ENCODE measurements at places on chromosomes 7 and 10.
A peak's percentile ranks its signal among the peaks of the same experiment; 100 is the strongest.

- no peak for DNase-seq
Observed at GRCh38 chr7:102450242-102450641, 14.4 kb downstream of the ALKBH4 start.

DNA sequence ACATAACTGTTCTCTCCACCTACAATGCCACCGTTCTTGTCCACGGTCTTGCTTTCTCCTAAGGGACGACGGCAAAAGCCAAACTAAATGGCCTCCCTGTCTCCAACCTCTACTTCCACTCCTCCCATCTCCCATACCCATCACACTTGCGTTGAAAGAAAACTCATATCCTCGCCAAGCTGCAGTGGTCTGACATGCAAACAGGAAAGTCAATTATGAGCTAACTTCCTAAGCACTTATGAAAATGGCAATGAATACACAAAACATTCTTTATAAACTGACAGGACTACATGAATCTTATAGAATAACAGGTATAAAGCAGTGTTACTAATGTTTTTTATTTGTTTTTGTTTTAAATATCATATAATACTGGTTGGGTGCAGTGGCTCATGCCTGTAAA is 46.4 kb downstream of the TYW1B start:
- no peak for DNase-seq

- DNase-seq = no peak
Observed at GRCh38 chr7:96127746-96128145, 194.2 kb downstream of the SLC25A13 start.

DNA sequence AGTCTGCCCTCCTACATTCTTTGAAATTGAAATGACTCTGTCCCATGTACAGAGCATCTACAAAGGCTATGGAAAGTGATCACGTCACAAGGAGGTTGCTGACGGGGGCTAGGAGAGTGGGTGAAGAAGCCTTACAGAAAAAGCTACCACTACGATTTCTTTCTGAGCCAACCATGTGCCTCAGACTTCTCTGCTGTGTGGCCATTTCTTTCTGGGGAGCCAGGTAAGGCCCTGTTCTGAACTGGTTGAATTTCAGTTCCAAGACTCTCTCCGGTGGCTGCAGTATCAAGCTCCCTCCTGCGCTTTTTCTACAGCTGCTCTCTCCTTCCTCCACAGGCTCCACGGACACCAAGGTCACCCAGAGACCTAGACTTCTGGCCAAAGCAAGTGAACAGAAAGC is 112.5 kb upstream of the PRSS1 start:
- no peak for DNase-seq

DNA sequence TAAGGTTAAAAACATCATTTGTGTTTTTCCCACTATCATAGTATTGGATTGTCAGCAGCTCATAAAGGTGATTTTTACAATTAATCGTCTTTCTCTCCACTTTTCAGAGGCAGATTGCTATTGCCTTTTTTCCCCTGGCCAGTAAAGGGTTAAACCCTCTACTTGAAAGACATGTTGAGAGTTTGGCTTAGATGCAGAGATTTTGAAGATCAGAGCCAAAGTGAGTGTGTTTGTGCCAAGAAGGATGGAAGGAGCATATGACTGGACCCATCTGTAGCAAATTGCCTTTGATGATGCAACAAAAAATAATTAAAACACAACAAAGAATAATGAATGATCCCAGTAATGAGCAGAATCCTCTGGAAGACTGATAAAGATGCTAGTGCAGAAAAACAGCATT is 373.1 kb downstream of the MALRD1 start:
- no peak for DNase-seq

GRCh38 chr7:47047384-47047783 is 534.5 kb downstream of the TNS3 start:
- DNase-seq = no peak

DNA sequence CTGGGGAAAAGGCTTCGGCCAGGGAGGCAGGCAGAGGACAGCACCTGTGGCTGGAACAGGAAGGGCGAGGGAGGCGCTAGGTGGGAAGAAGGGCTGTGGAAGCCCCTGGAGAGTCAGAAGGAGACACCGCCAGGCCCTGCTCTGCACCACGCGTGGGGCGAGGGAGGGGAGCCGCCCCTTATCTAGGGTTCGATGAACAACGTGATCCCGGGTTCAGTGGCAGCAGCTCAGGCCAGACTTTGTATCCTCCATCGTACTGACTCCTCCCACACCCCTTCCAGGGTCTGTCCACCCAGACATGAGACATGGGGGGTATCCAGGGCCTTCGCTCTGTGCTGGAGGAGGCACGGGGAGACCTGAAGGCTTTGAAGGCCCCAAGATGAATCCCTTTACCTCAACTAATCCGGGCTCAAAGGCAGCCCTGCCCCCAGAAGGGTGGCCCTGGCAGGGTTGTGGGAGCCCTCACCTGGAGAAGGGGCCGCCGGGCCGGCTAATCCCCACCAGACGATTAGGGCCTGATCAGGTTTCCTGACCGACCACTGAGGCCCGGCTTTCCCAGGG is 110.8 kb downstream of the PDGFA start:
- no peak for DNase-seq

DNA sequence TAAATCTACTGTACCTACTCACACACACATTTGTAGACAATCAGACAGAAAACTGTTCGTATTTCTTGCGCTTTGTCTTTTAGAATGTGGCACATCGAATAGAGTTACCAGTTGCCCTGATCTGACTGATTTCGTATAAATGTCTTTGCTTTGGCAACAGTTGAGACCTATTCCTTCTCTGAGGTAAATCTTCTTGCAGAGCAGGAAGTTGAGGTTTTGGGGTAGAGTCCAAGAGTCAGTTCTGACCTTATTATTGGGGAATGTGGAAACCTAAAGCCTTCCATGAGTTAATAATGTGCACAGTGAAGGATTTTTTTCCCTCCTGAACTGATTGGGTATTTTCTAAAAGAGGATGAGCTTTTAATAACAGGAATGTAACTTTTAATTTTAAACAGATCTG is 135.3 kb downstream of the KIAA1217 start:
- no peak for DNase-seq

GRCh38 chr10:92849576-92850090 is 1.3 kb downstream of the EXOC6 start:
- no peak for DNase-seq

DNA sequence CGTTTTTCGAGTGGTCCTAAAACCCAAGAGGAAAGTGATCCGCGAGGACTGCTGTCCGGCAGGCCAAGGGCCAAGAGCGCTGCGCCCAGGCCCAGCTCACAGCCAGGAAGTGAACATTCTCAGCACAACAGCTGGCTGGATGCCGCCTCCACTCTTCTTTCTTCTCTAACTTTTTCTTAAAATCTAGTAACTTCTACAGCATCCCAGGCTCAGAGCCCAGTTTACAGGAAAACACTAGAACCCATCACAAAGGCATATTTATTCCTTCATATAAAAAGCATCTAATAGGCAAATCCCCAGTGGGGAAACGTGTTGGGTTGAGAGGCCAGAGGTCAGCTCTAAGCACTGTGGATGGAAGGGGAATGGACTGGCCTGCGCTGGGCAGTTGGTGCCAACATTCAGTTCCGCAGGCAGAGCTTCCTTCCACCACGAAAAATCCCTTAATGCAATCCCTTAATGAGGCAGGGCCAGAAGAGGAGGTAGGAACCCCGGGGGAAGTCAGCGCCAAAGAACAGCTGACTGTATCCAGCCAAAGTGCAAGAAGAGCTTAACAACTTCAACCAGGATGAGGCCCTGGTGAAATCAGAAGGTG is 74.8 kb downstream of the ZRANB1 start:
- no peak for DNase-seq

DNA sequence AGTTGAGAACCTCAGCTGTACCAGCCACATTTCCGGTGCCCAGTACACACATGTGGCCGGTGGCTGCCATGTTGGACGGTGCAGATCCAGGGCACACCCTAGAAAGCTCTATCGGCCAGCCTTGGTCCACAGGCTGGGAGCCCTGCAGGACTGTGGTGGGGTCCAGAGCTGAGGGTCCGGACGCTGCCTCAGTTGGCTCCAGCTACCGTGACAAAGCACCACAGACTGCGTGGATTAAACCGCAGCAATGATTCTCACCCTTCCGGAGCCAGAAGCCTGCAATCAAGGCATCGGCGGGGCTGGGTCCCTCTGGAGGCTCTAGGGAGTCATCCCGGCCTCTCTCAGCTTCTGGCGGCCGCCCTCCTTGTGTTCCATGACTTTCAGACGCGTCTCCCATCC is 50.1 kb downstream of the PDGFA start:
- no peak for DNase-seq

DNA sequence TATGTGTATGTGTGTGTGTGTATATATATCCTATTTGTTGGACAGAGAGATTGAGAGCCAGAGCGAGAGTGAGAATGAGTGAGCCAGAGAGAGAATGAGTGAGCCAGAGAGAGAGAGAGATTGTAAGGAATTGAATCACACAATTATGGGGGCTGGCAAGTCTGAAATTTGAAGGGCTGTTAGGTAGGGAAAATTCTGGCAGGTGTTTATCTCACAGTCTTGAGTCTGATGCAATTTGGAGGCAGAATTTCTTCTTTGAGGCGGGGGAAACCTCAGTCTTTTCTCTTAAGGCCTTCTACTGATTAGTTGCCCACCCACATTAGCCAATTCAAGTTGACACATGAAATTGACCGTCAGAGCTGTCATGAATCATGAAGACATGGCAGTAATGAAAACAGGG is 41.0 kb upstream of the WASL start:
- DNase-seq = no peak

DNA sequence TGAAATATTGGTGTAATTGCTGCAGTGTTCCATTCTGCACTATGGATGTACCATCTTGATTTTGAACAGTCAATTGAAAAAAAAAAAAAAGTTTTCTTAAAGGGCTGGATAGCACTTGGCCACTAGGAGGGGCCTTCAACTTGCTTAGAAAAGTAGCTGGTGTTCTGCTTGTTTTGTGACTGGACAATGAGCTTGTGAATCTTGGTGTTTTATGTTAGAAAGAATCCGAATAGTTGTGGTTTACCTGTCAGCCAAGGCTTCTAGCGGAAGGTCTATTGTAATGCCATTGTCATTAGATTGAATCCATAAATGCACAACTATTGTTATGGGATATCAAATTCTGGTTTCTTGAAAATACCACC is 77.1 kb downstream of the BMPER start:
- peak; percentile 10 for DNase-seq

GRCh38 chr7:114293289-114294012 is 121.2 kb upstream of the FOXP2 start:
- DNase-seq = peak; percentile 10

- DNase-seq = no peak
Observed at GRCh38 chr7:601595-602340, 82.1 kb upstream of the PDGFA start.

- no peak for DNase-seq
Observed at GRCh38 chr7:101957744-101958525, 140.5 kb downstream of the CUX1 start.

GRCh38 chr10:6247041-6247712 is 44.4 kb downstream of the PFKFB3 start:
- DNase-seq = no peak

GRCh38 chr7:150375662-150376521 is 3.2 kb upstream of the ZNF775 start:
- DNase-seq = no peak
